Ovary (tissue), 10 donors: ENCODE measurements at places on chromosomes 2 and 18.

DNA sequence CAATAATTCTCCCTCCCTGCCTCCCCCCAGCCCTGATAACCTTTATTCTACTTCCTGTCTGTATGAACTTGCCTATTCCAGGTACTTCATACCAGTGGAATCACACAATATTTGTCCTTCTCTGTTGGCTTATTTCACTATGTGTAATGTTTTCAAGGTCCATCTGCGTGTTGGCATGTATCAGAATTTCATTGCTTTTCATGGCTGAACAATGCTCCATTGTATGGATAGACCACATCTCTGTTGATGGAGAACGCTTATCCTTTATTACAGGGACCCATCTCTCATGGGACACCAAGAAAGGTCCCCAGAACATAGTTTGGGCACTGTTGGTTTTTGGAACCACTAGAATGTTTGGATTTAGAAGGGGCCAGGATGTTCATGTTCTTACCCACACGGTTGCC is 40.2 kb downstream of the ATOH8 start:
- DNase-seq: no peak

- DNase-seq: no peak
Measured at GRCh38 chr2:33607905-33608304, 8.8 kb upstream of the FAM98A start.

DNA sequence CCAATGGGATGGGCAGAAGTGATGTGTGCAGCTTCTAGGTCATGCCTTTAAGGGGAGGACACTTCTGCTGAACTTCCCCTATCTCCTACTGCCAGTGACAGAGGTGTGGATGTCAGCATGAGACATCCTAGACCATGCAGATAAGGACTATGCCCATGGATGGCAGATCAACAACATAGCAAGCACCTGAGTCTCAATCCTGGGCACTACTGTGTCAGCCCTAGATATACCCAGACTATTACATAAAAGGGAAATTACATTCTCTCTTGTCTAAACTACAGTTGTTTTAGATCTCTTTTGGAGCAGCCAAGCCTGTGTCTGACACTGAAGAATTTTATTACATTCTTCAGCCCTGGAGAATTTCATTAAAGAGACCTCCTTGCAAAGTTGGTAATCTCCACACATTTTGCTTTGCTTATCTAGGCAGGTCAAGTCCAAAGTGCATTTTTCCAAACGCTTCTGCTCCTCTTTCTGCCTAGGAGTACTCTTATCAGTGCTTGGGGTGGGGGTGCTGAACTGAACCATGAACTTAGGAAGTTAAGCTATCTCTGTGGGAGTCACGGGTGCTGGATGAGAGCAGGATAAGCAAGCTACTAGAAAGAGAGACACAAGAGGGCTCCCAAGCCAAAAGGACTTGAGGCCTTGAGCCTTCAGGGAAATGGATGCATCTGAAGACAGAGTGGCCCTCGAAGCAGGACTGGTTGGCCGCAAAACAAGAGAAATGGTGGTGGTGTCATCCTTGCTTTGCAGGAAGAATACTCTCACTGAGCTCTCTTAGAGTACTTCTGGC is 95.2 kb upstream of the SPRED2 start:
- DNase-seq: no peak

- DNase-seq: no peak
Measured at GRCh38 chr2:50765146-50765545, 266.8 kb downstream of the NRXN1 start.

- no peak for DNase-seq
Measured at GRCh38 chr2:209331291-209331844, 92.5 kb upstream of the MAP2 start.

- no peak for DNase-seq
Measured at GRCh38 chr18:39453882-39454281, 1888.3 kb upstream of the CELF4 start.

DNA sequence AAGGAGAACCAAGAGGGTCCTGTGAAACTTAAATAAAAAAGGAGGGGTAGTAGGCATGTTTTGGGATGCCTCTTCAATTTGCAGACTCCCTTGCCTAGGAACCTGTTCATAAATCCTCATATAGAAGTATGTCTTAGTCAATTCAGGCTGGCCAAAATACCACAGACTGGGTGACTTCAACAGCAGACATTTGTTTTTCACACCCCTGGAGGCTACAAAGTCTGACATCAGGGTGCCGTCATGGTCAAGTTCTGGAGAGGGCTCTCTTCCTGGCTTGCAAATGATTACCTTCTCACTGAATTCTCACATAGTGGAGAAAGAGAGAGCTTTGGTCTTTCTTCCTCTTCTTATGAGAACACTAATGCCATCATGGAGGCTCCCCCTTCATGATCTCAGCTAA is 4.1 kb upstream of the TCF4 start:
- DNase-seq: no peak

DNA sequence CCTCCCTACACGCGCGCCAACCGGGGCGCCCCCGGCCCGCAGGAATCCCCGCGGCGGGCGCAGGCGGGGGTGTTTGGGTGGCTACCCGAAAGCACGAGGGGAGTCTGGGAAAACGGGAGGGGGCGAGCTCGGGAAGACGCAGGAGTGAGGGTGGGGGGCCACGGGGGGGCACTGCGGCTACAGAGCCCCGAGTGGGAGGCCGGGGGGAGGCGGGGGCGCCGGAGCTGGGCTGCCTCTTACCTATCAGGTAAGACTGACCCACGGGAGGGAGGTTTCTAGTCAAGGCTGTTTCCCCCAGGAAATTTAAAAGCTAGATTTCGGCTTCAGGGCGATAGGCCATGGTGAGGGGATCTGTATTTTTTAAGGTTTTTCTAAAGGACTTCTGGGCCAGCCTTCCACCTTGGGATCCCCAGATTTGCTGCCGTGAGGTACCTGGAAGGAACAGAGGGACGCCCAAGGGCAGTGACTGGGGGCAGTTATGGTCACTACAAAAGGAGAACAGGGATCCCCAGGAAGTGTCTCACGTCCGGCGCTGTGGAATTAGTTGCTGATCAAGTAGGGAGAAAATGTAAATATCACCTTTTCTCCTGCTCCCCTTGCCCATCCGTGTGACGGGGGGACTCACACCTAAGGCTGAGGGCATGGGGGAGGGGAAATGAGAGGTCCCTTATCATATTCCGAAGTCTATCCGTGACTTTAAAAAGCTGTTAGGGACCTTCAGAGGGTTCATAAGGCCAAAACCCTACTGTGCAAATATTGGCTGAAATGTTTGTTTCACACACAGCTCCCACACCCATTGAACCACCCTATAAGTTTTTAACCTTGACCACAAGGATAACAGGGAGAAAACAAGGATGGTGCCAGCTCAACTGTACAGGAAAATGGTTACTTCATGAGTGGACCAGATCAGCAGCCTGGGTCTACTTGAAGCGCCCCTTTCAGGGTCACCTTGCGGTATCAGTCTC is 638 bp upstream of the IRS1 start:
- DNase-seq: peak; percentile 73

DNA sequence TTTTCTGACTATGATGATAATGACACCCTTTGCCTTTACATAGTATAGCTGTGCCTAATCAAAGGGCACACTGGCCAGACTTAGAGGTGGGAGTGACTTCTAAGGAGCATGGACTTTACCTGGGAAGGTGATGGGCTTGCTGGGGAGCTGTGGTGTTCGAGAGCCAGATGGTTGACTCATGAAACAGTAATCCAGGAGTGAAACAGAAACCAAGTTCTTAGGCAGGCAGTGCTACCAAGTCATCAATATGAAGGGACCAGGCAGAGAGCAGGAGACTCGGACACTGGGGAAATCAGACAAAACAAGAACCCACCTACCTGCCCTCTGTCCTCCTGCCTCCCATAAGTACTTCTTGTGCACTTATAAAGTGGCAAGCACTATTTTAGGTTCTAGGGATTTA is 430.4 kb downstream of the DLGAP1 start:
- no peak for DNase-seq

GRCh38 chr2:90221300-90221651 is 1529.8 kb downstream of the RPIA start:
- no peak for DNase-seq

GRCh38 chr2:188810586-188810985 is 163.6 kb upstream of the COL3A1 start:
- DNase-seq: no peak

- no peak for DNase-seq
Measured at GRCh38 chr2:160968183-160968582, 192.0 kb upstream of the TANK start.

DNA sequence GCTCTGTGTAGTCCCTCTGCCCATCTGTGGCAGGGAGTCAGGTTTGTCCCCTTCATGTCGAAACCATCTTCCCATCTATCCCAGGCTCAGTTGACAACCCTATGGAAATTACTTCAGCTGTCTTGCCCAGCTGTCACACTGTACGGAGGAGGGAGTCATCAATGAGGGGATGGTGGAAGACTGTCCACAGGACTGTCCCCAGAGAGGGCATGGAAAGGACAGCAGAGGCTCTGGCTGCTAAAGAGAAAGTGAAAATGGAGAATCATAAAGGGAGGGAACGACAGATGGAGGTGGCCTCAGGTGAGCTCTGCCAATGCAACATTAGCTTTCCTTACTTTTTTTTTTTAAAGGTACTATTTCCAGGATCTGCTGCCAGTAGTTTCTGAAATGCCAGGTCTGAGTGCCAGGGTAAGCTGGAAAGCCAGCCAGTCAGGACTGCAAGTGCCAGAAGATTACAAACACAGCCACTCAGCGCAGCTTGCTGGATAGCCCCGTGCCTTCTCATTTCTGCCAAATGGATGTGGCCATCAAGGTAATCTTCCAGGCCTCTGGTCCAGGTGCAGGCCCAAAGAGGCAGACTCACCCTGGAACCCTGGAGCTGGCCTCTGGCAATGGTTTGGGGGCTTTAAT is 192.8 kb downstream of the AGPS start:
- DNase-seq: no peak

DNA sequence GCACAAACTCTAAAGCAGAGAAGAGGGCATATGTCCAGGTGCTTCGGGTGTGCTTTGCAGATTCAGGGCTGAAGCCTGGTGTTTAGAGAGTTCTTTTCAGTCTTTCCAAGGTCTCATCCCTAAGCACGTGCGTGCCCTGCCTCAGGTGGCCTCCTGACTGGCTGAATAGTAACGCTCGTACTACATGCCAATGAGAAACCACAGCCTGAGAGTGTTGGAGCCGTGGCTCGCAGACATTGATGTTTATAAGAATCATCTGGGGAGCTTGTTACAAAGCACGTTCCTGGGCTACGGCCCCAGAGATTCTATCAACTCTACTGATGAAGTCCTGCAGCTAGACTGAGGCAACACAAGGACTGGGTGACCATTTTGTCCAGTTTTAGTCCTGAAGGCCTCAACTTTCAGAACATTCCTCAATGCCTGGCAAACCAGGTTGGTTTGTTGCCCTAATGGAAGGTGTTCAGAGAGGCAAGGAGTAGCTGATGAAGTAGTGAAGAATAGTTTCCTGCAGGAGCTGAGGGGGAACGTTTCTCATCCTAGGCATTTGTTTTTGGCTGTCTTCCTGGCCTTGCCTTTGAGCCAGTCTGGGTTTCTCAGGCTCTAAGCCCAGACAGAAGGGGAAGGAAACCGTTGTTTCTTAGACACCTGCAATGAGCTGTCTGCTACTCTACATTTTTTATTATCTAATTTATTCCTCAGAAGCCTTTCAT is 31.5 kb upstream of the HAAO start:
- no peak for DNase-seq

GRCh38 chr2:231985823-231986261 is 24.3 kb downstream of the DIS3L2 start:
- DNase-seq: no peak

DNA sequence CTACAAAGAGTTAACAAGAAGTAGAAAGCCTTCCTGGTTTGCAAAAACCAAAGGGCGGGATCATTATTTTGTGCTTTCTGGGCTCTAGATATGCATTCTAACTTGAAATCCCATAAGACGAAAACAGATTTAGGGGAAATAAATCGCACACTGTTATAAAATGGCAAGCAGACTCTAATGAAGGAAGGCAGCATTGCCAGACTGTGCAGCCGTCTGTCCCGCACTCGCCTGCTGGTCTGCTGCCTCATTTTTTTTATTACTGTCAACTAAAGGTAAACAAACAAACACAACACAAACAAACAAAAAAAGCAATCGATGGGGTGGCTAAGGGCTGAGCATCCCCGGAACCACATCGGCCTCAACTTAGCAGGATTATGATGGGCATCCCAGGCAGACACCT is 24.4 kb downstream of the ZNF521 start:
- peak; percentile 13 for DNase-seq
